ENCODE measurements at places on chromosomes 4 and X. TPM values are rescaled to one million over a fixed set of nuclear protein-coding genes. Genes with fewer than 3 reads are reported as not detected.

Gene MMAA
- total RNA-seq: 8.4 TPM

Gene NSG1
- total RNA-seq: 45.8 TPM

Gene BRS3
- total RNA-seq: not detected

Gene TMPRSS11D
- not detected for total RNA-seq

Gene ZFYVE28
- 0.51 TPM for total RNA-seq

DNA sequence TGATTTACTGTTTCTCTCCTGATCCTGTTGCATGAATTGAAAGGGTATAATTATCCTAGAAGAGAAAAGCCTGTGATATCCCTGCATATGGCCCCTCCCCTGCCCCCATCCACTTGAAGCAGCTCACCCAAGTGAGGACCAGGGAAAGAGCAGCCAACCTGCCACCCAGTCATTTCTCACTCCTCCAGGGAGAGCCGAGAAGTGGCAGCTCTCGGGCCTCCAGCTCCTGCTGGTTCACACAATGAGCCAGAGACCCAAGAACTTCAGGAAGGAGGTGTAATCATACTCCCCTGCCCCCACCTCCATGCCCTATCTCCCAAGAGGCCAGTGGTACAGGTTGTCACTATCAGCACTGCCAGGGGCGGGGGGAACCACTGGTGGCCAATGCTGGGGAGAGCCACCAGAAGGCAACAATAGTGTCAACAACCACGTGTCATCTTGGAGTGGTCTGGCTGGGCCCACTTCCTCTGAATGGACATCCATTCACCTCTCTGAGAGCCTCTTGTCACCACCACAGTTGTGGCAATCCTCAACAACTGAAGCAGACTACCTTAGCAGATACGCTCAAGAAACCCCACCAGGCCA lies 42.9 kb downstream of the APOO start:
- H3K36me3 ChIP-seq: peaks cover 35% of the 10 kb centered on the region
- no peaks in the 10 kb centered on the region for H3K27me3 ChIP-seq
- no peak for DNase-seq
- H3K4me1 ChIP-seq: peaks cover 3% of the 10 kb centered on the region
- H3K27ac ChIP-seq: no peak overlapping the region

GRCh38 chrX:123698979-123699520 lies 33.8 kb downstream of the THOC2 start:
- no peak overlapping the region for H3K4me3 ChIP-seq
- peaks cover 1% of the 10 kb centered on the region for H3K36me3 ChIP-seq
- no peak for DNase-seq
- no peaks in the 10 kb centered on the region for H3K27me3 ChIP-seq
- H3K27ac ChIP-seq: no peak overlapping the region

DNA sequence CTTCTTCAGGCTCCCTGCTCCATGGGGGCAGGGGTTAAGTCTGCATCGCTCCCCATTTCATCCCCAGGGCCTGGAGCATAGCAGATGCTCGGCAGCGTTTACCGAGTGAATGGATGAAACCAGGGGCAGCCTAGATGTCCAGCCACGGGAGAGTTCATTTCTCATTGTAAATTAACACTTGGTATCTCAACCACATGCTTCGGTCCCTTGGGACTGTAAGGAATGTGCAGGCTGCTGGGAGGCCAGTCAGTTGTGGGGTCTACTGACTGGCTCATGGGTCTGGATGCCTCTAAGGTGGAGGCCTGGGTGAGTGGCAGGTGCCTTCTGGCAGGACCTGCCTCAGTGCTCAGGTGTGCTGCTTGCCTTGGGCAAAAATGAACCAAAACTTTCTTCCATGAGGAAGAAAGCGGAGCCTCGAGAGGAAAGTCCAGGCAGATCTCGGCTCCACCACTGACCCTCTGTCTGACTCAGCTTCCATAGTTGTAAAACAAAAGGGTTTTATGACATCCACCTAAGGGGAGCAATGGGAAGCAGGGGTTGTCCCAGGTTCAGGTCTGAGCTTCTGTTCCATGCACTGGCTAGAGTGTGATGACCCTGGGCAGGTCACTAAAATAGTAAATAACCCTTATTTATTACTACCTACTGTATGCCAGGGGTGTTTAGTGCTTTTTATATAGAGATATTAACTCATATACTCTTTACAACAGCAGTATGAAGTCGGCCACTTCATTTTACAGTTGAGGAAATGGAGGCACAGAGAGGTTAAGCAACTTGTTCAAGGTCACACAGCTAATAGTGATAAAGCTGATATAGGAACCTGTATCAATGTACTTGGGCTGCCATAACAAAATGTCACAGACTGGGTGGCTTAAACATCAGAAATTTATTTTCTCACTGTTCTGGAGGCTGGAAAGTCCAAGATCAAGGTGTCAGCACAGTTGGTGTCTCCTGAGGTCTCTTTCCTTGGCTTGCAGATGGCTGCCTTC lies 144.3 kb upstream of the STX18 start:
- H3K4me1 ChIP-seq: peaks cover 11% of the 10 kb centered on the region
- H3K27me3 ChIP-seq: no peaks in the 10 kb centered on the region
- H3K36me3 ChIP-seq: peaks cover 12% of the 10 kb centered on the region
- peak overlapping the region; percentile 33 for H3K27ac ChIP-seq
- no peak for DNase-seq

- peaks cover 6% of the 10 kb centered on the region for H3K27me3 ChIP-seq
- H3K36me3 ChIP-seq: peaks cover 30% of the 10 kb centered on the region
- peak overlapping the region; percentile 89 for H3K4me3 ChIP-seq
- DNase-seq: no peak
- no peaks in the 10 kb centered on the region for H3K4me1 ChIP-seq
Observed at GRCh38 chrX:1451661-1452515, 821 bp downstream of the ASMTL start.

DNA sequence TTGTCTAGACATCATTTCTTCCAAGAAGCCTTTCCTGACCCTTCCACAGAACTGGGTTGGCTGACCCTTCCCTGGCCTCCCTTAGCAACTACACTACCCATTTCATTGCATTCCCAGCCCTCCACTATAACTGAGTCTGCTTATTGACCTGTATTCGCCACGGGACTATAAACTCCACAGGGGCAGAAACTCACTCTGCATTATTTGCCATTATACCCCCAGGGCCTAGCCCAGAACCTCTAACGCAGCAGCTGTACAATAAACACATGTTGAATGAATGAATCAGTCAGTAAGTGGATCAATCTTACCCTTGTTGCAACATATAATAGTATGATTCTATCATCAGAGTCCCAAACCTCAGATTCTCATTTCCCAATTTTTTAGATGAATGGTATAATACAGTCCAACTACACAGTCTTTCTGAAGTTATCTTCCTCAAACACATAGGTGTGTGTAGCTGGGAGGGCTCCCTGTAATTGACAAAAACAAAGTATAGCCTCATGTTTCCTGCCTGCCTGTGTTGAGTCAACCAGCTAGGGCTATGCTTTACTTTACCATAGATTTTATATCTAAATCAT lies 209.3 kb downstream of the CHIC2 start:
- H3K4me1 ChIP-seq: peaks cover 22% of the 10 kb centered on the region
- no peak overlapping the region for H3K4me3 ChIP-seq
- H3K36me3 ChIP-seq: peaks cover 6% of the 10 kb centered on the region
- no peak for DNase-seq
- H3K27ac ChIP-seq: no peak overlapping the region

- peaks cover 30% of the 10 kb centered on the region for H3K4me1 ChIP-seq
- H3K36me3 ChIP-seq: no peaks in the 10 kb centered on the region
- H3K27me3 ChIP-seq: no peaks in the 10 kb centered on the region
- no peak overlapping the region for H3K27ac ChIP-seq
Observed at GRCh38 chr4:98507299-98507698, 151.1 kb downstream of the TSPAN5 start.

GRCh38 chr4:92128676-92129075 lies 175.1 kb upstream of the GRID2 start:
- peaks cover 2% of the 10 kb centered on the region for H3K36me3 ChIP-seq
- no peak overlapping the region for H3K27ac ChIP-seq
- no peak overlapping the region for H3K4me3 ChIP-seq
- H3K27me3 ChIP-seq: no peaks in the 10 kb centered on the region

- H3K36me3 ChIP-seq: no peaks in the 10 kb centered on the region
- H3K4me1 ChIP-seq: peaks cover 3% of the 10 kb centered on the region
- no peak overlapping the region for H3K4me3 ChIP-seq
- H3K27ac ChIP-seq: no peak overlapping the region
Observed at GRCh38 chr4:3681191-3681590, 85.0 kb upstream of the ADRA2C start.

GRCh38 chr4:171891038-171891437 lies 77.8 kb downstream of the GALNTL6 start:
- H3K4me1 ChIP-seq: no peaks in the 10 kb centered on the region
- H3K36me3 ChIP-seq: no peaks in the 10 kb centered on the region
- no peak overlapping the region for H3K4me3 ChIP-seq

DNA sequence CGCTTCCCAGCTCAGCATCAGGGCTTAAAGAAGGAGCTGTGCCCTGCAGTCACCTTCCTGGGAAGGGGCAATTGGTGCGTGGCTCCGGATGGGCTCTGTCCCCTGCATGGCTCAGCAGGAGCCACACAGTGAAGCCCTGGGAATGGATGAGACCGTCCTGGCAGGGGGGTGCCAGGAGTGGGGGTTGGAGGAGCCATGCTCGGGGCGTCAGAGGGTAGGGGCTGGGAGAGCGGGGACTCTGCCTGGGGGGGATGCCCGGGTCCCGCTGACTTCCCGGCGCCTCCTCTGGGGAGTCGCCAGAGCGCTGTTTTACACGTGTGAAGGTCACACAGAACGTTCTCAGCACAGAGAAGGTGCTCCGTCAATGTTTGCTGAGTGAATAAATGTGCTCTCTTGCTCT lies 184.1 kb downstream of the AFAP1 start:
- peaks cover 13% of the 10 kb centered on the region for H3K36me3 ChIP-seq
- DNase-seq: no peak
- no peak overlapping the region for H3K4me3 ChIP-seq
- no peaks in the 10 kb centered on the region for H3K27me3 ChIP-seq
- H3K4me1 ChIP-seq: peaks cover 9% of the 10 kb centered on the region
